Stimulated activated CD8-positive, alpha-beta memory T cell treated with anti-CD3 and anti-CD28 coated beads, Interleukin-15, amount 100 ng/mL, for 48 hours (primary cell): ENCODE measurements at places on chromosomes 3 and 15.

DNA sequence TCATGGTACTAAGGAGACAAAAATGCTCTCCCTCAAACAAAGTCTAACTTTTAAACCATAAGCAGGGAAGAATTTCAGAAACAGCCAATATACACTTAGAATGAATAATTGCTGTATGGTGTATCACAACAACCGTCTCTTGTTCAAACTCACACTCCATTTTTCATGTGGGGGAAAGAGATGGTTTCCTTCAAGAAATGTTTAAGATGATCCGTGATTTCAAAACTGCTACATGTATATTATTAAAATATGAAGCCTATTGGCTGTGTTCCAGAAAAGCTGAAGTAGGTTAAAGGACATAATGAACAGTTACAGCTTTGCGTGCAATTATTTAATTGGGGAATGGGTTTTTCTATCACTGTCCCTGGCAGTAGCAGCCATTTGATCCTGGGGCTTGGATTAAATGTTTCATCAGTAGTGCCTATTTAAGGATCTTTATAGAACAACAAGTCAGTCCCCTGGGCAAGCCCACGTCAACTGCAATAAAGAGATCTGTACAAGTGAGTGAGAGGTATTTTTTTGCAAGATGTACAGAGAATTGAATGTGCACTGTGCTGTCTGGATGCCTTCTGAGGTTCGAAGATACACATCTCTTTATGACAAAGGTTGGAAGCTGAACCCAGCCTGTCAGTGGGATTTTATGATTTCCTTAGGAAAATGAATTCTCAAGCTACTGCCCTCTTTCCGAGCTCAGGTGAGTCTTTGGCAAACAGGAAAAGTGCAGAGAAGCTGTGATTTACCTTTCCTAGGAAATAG, 337.2 kb upstream of the RARB start:
- no peak for DNase-seq

DNA sequence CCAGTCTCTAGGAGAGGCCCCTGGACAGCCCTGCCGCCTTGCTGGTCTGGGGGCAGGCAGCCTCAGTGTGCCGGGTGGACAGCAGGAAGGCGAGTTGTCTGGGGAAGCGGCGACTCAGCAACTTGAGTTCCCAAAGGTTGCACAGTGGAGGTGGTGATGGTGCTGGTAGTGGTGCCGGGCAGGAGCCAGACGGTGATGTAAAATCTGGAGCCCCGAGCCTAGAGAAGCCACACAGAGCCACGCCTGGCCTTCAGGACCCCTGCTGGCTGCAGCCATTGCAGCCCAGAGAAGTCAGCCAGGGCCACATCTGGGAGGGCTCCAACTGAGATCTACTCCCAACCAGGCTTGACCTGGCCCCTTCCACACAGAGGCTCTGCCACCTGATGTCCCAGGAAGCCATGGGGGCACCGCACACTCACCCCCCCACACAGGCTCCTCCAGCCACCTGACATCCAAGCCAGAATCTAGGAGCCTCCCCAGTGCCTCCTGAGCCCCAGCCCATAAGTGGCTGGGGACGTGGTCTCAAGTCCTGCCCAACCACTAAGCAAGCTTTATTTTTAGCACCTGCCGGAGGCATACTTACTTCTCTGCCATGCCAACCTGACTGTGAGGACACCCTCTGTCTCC, 8.8 kb downstream of the C3orf22 start:
- no peak for DNase-seq

DNA sequence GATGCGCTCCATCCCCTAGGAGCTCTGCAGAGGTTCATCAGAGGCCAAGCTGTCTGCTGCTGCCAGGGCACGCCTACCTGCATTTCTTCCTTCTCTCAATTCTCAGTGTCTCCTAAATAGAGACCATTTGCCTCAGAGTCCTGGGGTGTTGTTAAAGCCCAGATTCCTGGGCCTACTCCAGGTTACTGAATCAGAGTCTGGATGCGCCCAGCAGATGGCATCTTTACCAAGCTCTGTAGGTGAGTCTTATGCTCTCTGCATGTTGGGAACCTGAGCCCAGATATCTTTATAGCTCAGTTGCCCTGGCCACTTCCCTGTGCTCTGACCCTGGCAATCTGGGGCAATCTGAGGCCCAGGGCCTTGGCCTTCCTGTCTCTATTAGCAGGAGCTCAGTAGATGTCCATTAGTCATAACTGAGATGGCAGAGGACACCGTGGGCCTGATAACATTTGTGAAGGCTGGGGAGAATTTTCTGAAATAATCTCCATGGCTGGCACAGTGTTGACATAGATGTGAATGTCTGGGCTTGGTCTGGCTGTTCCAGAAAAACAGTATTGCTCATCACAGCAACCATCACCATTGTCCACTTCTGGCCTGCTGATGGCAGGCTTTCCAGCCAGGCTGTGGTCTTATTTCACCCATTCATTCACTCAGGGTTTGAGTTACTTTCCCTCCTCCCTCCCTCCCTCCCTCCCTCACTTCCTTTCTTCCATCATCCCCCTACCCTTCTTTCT, 13.3 kb upstream of the RBP1 start:
- no peak for DNase-seq

DNA sequence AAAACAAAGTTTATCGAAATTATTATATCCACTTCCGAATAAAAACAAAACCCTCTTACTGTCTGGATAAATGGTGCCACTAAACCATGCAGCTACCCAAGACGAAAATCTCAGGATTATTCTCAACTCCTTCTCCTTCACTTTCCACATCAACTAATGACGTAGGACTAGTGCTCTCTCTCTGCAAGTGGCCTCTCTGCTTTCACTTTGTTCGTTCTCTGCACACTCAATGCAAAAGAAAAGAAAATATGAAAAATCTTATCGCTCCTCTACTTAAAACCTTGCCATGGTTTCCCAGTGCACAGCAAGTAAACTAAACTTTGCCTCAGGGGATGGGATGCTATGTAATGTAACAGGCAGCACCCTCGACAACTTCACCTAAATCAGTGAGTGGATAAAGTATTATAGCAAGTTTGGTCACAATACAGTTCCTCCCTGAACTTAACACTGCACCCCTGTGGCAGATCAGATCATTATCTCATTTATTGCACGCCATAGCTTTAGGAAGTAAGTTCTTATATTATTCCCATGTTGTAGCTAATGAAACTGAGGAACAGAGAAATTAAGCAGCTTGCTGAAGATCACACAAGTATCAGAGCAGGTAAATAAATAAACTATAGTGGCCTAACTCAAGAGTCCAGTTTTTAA, 262.7 kb upstream of the GADL1 start:
- DNase-seq, result no peak

- no peak for DNase-seq
These were observed 49.1 kb upstream of the TLE3 start for GRCh38 chr15:70146771-70147170.

- no peak for DNase-seq
These were observed 54.4 kb upstream of the LRRFIP2 start for GRCh38 chr3:37228749-37229148.

DNA sequence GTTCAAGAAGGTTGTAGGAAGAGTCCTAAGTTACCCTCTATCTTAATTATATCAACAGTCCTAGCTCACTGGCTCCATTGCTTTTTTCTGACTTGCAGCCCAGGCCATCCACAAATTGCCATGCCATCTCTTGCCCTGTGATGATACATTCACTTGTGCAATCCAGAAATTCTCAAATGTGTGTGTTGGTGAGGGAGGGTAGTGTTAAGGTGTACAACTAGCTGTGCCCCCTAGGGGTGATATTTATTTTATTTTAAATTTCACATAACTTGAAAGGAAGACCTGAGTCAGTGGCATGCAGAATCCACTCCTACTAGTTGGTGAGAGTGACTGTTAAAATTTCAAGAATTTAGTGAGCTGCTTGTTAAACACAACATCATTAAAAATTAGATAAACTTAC, 156.1 kb upstream of the ANKRD28 start:
- DNase-seq, result no peak

DNA sequence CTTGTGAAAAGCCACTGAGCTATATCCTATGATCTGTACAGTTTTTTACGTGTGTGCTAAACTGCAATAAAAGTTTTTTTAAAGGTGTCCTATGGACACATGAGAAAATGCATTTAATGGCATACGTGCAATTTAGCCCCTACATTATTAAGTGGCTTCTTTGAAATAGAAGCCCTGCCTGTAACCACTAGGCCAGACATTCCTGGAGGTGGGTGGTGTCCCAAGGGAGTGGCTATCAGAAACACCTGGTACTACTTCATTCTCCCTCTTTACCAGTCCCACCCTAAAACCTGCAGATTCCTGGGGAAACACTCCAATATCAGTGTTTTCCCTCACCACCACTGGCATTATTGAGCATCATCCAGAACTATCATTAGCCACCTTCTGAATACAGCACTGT, 100.0 kb downstream of the OXNAD1 start:
- no peak for DNase-seq

DNA sequence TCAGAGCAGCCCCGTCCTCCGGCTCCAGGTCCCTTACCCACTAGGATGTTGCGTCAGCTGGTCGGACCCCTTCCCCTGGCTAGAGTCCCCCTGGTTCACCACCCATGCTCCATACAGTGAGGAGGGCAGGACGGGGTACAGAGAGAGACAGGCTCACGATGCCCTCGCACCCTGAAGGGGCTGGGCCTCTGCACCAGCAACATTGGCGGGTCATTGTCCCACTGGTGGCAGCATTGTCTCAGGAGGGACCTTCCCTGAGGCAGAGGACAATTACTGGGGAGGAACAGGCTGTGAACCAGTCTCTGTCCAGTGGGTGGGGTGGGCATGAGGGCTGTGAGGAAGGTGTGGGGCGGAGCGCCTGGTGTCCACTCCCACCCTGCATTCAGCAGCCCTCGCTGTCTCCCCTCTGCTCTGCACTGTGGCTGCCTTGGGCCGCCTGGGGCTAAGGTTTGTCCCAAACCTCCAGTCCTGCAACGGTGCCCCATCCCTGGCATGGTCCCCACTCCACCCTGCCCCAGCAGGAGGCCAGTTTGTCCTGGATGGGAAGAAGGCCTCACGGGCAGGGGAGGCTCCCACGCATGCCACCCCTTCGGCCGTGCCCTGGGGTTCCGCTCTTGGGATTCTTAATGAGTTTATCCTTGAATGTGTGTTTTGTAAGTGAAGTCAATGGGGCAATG, 48.0 kb upstream of the KLF13 start:
- DNase-seq, result no peak

- DNase-seq, result no peak
These were observed 51.9 kb downstream of the MESD start for GRCh38 chr15:80937718-80938117.

DNA sequence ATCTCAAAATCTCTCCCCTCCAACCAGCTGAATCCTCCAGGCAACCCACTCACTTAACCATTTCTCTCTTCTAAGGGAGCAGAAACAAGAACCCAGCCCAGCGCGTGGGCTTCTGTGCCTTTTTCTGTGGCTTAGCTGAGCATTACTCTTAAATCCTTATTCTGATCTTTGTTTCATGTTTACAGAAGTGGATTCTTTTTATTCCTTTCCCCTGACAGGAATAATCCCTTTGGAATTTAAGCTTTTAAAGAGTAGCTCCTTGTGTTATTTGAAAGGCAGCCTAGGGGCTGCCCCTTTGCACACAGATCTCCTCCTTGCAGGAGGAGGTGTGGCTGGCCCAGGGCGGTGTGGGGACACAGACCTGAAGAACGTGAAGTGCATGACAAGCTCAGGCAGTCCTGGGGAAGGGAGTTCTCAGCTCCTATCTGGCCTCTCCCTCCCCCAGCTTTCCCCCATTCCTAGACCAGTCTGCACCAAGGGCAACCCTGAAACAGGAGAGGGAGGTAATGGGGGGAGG, 77.1 kb upstream of the UBE2E1 start:
- DNase-seq, result no peak

- DNase-seq, result no peak
These were observed 13.7 kb downstream of the LIMD1 start for GRCh38 chr3:45608296-45608695.

DNA sequence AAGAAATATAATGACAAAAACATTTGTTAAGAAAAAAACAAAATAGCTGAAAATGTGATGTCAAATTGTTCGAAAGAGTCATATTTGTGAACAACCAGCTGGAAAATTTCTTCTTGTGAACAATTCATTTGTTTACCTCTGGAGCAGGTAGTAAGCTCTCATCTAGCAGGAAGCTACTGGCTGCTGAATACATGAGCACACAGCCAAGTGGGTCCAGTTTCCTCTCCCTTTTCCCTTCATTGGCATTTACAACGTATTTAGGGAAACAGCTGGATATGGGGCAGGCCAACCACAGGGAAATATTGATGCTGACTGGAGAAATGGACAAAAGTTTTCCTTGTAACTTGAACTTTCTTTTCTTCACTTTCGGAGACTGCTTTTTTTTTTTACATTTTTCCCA, 1354.7 kb upstream of the EPHA6 start:
- DNase-seq, result no peak

- DNase-seq, result no peak
These were observed 5.9 kb downstream of the ZNF710 start for GRCh38 chr15:90007076-90007460.

GRCh38 chr3:47523310-47524073, 10.0 kb upstream of the ELP6 start:
- no peak for DNase-seq

DNA sequence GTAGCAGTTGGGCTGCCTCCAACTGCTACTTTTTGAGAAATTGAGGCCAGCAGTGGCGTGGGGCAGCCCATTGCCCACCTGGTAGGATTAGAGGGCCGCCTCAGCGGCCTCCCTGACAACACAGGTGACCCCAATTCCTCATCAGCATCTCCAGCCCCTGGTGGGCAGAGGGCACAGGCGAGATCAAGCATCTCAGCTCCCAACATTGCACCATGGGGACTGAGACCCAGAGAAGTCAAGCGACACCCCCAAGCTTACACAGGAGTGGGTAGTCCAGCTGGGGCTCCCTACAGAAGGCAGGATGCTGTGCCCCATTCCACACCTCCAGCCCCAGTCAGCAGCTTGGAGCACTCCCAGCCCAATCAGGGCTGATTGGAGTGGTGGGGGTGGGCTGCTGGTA, 228 bp upstream of the H1-8 start:
- no peak for DNase-seq

DNA sequence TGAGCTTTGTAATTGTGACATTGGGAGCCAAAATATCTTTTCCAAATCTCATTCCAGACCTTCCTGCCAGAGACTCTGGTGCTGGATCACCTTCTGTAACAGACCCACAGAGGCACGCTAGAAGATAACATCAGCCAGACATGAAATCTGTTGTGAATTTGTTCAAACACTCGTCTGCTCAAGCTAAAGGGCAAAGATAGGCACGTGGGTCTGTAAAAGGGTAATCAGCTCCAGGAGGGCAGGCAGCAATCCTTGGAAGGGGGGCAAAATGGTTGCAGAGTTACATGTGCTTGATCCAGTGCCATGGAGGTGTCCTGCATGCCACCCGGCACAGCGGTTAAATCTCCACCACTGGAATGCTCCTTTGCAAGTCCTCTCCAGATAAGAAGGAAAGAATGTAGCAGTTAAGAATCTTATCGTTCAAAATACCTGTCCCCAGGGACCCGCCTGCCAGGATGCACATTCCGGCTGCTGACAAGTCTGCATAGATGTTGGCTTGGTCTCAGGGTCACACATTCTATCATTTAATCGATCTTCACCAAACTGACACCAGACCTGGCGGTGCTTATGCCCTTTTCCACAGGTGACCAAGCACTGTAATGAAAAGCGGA, 74.8 kb downstream of the ADAMTS9 start:
- DNase-seq, result no peak

GRCh38 chr15:52164631-52165265, 26.4 kb downstream of the GNB5 start:
- no peak for DNase-seq

- no peak for DNase-seq
These were observed 19.8 kb downstream of the NMNAT3 start for GRCh38 chr3:139657936-139658335.

GRCh38 chr15:76962337-76963013, 30.9 kb downstream of the RCN2 start:
- DNase-seq, result no peak

- DNase-seq, result no peak
These were observed 45.8 kb upstream of the CCDC50 start for GRCh38 chr3:191283400-191283799.
